ENCODE measurements at places on chromosomes 16 and 17.

GRCh38 chr17:27326051-27326450 is 32.1 kb downstream of the WSB1 start:
- DNase-seq, result no peak

DNA sequence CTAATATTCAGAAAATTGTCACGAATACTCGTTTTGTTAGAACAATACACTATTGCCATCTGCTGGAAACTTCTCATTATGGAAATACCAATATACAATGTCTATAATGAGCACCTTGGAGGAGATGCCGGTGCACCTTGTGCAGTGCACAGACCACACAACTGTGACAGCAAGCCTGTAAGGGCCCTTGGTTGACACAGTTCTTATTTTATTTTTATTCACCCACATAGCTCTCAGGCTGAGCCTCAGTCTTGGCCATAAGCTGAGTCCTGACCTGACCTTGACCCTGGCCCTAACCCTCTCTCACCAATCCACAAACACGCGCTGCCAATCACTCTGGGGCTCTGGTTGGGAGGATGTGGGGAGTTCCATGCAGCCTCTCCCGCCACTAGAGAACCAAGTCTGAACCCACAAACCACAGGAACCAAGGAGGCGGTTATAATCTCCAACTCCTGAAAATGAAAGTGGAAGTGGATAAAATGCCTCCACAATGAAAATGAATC is 7.6 kb downstream of the AIPL1 start:
- no peak for DNase-seq

GRCh38 chr17:73175962-73176565 is 11.3 kb downstream of the SSTR2 start:
- no peak for DNase-seq

GRCh38 chr17:27601975-27602302 is 29.0 kb upstream of the LGALS9 start:
- DNase-seq, result no peak

DNA sequence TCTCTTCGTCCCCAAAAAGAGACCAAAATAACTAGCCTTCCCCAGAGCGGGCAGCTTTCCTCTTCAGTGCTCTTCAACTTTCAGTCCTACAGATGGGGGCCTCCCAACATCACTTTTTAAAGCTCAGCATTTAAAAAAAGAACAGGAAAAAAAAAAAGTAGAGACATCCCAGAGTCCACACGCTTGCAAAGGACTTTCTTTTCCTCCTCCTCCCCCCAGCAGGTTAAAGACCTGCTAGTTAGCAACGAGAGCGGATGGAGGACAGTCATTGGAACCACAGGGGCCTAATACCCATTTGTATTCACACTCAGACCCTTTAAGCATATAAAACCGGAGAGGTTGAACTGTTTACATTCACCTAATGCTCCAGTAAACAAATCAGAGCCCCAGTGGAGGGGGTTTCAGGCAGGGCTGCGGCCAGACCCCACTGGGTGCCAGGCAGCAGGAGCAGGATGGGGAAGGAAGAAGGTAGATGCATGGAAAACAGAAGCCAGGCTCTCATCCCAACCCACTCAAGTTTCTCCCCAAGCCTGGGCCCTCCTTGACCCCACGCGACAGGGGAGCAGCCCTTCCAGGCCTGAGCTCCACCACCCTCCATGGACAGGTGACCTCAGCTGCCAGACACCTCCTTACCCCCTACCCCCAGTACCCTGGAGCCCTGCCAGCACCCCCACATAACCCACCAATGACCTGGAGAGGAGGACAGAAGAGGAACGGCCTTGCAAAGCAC is 15.2 kb downstream of the ZFHX3 start:
- DNase-seq, result no peak

DNA sequence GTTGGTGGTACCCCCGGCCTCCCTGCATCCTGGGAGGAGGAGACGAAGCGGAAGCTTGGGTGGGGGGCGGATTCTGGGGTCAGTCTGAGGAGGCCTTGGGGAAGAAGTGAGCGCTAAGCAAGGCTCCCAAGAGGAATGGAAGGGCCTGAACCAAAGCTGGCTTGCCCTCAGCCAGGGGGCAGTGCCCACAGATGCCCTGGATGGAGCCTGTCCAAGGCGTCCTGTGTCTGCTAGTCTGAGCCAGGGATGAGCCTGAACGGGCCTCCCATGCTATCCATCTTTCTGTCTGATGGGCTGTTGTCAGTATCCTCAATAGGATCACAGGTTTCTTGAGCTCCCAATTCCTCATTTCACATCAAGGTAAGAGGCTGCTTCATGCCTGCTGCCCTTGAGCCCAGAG is 122.3 kb upstream of the LHX1 start:
- DNase-seq, result no peak

DNA sequence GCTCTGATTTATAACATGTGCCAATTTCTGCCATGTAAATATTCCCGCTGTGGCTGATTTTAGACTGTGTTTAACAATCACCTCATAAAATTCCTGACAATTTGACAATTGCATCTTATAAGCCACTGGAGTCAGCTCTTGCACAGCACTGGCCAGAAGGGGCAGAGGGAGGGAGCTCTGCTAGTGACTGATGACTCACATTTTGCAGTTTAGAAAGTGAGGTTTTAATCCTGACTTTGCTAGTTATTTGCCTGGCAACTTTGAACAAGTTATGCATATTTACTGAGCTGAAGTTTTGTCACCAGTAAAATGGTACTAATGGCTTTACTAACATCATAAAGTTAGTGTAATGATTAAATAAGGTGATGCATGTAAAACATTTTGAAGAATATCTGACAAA is 452.3 kb downstream of the CNTNAP4 start:
- no peak for DNase-seq

DNA sequence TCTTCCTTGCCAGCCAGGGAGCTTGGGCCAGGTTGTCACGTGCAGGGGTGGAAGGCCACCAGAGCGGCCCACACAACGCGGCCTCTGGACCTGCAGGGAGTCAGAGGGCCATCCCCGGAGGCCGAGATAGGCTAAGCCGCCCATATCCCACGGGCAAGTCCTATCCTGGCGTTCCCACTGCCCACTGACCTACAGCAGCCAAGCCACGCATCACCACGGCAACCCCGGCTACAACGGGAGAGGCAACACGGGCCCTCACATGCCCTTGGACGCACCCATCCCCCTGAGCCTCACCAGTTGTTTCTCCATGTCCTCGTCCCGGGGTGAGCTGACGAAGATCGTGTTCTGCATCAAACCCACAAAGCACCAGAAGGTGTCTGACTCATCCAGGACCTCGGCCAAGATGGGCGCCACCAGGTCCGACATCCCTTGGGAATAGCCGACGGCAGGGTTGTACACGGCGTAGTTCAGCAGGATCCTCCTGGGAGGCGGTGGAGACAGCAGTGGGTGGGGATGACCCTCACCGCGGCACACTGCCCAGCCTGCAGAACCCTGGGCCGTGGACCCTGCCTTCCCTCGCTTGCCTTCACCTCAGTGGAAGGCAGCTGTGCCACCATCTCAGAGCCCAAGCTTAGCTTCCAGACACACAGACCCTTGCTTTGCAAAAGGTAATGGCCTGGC is 88.2 kb downstream of the TBC1D16 start:
- DNase-seq, result no peak

DNA sequence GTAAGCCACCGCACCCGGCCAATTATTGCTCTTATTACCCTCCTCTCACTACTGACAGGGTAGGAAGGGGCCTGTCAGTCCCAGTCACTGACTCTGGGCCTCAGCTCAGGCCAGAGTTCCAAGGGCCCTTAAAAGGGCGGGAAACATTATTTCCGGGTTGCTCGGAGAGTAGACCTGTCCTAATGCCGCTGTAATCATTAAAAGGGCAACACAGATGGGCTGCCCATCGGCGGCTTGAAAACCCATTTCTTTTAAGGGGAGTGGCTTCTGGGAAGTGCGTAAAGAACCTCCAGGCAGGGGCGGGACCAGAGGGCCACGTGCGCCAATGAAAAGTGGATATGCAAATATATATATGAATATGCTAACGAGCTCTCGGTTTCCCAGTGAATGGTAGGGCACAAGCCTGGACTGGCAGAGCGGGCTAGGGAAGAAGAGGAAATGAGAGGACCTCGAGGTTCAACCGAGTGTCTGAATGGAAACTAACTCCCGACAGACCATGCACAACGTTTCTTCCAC is 26.6 kb downstream of the PIPOX start:
- no peak for DNase-seq

- DNase-seq, result no peak
These were observed 6.7 kb downstream of the CLUH start for GRCh38 chr17:2704890-2705248.

DNA sequence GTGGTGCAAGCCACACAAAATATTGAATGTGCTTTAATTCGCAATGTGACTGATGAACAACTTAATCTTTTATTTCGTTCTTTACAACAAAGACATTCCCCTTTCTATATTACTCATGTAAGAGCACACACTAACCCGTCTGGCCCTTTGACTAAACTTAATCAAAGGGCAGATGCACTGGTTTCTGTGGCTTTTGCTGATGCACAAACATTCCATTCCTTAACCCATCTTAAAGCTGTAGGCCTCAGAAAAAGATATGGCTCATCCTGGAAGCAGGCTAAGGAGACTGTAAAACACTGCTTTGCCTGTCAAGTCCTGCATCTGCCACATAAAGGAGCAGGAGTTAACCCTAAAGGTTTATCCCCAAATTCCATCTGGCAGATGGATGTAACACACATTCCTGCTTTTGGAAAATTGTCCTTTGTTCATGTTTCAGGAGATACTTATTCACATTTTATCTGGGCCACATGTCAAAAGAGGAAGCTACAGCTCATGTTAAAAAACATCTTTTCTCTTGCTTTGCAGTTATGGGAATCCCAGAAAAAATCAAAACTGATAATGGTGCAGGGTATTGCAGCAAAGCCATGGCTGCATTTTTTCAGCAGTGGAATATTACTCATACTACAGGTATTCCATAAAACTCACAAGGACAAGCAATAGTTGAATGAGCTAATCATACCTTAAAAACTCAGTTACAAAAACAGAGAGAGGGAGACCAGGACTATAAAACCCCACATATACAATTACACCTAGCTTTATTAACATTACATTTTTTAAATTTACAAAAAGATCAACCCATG is 137.2 kb downstream of the AHSP start:
- peak; percentile 3 for DNase-seq

DNA sequence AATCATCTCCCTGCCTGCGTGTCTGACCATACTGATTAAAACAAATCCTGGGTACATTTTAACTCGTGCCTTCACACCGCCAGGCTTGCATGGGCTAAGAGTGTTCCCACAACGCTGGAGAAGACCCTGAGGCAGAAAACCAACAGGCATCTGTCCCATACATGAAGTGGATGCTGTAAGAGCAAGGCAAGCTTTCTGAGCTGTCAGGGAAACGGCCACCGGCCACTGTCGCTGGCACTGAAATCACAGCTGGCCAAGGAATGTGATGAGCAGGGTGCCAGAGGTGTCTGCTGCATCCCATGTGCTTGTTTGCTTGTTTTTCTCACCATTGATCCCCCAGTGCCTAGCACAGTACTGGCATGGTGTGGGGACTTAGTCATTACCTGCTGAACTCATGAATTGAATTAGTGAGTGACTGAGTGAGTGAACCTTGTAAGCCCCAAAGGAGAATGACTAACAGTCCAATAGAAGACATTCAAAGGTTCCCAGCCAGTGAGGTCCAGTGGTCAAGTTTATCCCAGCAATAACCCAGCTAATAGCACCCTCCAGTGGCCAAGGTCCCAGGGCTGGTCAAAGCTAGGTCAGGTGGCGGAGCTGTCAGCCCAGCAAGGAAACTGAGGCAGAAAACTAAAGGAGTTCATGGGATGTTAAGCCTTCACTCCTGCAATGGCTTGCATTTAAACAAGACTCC is 92.7 kb upstream of the CDH5 start:
- DNase-seq, result peak; percentile 44

DNA sequence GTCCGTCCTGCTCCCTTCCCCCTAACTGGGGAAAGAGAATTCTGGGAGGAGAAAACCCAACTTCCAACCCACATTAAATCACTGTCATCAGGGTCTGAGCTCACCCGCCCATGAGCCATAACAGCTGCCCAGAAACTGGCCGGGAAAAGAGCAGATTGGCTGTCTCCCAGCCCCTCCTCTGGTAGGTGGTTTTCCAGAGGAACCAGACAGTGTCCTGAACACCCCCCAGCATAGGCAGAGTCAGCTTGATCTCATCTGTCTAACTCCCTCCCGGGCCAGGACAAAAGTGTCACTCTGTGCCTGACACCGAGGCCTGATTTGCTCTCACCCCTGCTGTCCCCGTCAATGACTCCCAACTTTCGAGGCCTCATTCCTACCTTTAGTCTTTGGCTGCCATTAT is 197.0 kb downstream of the AXIN2 start:
- DNase-seq, result no peak

DNA sequence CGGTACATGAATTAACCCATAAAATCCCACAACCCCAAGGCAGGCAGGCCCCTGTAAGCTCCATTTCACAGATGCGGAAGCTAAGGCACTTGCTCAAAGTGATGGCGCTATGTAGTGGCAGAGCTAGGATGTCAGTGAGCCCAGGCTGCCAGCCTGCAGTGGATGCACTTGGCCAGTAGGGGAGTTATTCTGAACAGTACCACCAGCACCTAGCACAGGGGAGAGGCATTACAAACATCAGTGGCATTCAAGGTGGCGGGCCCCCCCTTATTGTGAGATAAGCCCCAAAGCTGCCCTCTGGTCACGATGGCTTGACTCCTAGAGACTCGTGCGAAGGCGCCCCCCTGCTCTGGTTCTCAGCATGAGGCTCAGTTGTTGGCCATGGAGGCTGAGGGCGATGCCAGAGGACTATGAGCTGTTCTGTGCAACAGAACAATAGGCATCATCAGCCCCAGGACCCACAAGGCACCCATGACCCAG is 33.8 kb downstream of the GTF3C1 start:
- DNase-seq, result peak; percentile 33

- DNase-seq, result peak; percentile 76
These were observed 20.9 kb downstream of the HLF start for GRCh38 chr17:55285340-55286301.

DNA sequence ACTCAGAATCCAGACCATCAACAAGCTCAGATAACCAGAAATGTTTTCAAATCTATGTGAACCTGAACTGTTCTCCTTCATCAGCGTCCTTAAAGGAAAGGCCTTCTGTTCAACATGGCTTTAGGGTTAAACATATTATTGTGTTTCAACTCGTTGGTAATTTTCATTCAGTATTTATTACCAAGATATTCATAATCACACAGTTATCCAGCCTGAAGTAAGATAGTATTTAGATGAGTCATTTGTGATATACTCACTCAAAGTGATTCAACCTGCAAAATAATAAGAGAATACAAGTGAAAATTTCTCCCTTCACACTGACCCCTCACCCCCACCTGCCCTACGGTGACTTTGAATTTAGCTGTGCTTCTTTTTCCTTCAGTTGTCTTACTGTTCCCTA is 3.0 kb downstream of the CYLD start:
- no peak for DNase-seq

- no peak for DNase-seq
These were observed 23.8 kb downstream of the MPP3 start for GRCh38 chr17:43809121-43809520.

Measured in fibroblast of pulmonary artery (primary cell).